ENCODE measurements at places on chromosomes 16 and 17.

DNA sequence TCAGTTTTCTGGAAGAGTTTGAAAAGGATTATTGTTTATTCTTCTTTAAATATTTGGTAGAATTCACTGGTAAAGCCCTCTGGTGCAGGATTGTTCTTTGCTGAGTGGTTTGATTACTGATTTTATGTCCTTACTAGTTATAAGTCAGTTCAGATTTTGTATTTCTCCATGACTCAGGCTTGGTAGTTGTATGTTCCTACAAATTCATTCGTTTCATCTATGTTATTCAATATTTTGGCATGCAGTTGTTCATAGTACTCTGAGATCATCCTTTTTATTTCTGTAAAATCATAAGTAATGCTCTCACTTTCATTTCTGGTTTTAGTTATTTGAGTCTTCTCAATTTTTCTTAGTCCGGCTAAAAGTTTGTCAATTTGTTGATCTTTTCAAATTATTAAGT is 58.1 kb upstream of the CRYM start:
- DNase-seq = no peak

DNA sequence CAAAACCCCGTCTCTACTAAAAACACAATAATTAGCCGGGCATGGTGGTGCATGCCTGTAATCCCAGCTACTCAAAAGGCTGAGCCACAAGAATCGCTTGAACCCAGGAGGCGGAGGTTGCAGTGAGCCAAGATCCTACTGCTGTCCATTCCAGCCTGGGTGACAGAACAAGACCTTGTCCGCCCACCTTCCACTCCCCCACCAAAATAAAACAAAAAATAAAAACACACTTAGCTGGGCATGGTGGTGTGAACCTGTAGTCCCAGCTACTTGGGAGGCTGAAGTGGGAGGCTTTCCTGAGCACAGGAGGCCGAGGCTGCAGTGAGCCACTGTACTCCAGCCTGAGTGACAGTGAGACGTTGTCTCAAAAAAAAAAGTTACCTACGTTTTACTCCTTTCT is 3.2 kb downstream of the PPM1E start:
- no peak for DNase-seq

DNA sequence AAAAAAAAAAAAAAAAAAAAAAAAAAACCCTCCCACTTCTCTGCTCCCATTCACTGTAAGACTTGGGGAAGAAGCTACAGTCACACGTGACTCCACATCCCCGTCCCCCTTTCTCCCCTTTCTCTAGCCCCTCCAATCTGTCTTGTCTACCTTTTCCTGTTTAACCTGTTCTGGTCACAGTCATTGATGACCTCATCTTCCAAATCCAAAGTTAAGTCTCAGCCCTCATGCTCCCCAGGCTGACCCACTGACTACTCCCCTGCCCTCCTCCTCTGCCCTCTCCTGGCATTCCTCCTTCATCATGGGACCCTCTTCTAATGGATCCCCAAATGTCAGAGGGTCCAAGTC is 1.6 kb upstream of the CDH5 start:
- no peak for DNase-seq

GRCh38 chr16:67260426-67261063 is 11.8 kb downstream of the SLC9A5 start:
- no peak for DNase-seq

DNA sequence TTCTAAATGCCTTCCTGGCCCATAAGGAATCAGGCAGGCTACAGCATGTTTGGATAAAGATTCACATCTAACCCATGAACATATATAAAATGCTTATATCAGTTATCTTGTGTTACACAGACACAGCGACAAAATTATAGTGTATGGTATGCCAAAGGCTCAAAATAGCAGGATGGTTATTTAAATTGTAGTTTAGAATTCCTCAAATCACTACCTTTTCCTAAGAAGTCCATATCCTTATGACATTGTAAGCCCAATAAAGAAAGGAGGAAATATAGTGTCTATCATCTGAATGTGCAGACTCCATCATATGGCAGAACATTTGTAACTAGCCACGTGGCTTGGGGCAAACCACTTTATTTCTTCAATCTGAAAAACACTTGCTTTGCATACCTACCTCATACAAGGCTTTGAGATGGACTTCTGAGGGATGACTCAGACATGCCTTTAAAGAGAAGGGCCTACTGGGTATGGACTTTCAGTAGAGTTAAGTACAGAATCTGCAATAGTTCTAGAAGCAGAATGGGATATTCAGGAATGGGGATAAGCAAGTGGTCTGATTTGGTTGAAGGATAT is 12.1 kb upstream of the DHX8 start:
- DNase-seq = no peak

- DNase-seq = no peak
Observed at GRCh38 chr17:19347323-19348080, 15.0 kb downstream of the B9D1 start.

DNA sequence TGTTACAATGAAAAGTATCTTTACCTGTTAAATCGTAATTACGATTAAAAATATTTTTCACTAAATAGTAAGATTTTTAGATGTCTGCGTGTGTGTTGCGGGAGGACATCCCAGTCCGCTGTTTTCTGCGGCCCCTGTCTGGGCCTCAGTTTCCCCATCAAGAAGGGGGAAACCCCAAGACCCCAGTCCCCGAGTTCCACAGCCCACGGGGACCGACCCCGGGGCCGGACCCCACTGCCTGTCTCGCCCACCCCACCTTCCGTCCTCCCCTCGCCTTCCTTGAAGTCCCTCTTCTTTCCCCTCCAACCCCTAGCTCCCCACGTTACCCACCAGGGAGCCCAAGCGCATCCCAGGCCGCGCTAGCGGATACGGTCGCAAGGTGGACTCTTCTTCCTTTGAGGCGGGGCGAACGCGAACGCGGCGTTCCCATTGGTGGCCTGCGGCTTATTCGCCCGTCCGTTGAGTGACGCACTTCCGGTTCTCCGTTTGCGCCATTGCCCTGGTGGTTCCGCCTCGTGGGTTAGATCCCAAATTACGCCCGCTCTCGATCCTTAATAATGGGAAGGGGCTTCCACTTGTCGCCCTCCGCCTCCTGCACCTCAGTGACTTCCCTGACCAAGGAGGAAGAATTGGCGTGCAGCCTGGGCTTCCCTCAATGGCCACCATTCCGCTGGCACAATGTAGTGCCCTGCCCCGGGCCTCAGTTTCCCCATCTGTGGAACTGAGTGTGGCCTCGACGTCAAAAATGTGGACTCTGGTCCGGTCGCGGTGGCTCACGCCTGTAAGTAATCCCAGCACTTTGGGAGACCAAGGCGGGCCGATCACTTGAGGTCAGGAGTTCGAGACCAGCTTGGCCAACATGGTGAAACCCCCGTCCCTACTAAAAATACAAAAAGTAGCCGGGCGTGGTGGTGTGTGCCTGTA is at the start of gene NSMCE1:
Gene NSMCE1 (minus strand): TSS at position 397 of the 924 bp plus-strand sequence. CDS start 11,202 bp downstream, outside the sequence.
- DNase-seq = peak; percentile 99

DNA sequence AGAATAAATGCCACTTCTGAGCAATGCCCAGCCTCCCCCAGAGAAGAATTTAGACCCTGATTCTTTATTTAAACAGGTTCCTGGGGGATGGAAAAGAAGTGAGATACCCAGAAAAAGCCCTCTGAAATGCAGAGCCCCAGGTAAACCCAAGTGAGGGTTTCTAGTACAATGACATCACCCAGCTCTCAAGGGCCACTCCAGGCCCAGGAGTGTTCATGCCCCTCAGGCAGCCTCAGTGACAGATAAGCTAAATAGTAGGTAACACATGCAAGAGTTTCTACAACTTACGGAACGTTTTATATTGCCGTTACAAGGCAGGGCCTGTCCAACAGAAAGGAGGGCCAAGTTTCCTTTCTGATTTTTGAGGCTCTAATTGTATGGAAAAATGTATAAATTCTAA is 683.7 kb upstream of the SALL1 start:
- no peak for DNase-seq

DNA sequence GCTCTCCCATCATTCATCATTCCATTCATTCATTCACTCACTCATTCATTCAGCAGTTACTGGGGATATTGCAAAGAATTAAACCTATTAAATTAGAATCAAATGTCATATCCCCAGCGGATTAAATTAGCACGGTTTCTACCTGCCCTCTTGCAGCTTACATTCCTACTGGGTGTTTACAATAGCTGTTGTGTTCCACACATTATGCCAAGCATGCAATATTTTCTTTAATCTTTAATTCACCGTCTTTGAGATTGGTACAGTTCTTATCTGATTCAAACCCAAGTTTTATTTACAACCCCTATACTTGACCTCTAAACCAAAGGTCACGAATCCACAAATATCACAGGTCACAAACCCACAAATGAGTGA is 727 bp upstream of the USP31 start:
- no peak for DNase-seq

DNA sequence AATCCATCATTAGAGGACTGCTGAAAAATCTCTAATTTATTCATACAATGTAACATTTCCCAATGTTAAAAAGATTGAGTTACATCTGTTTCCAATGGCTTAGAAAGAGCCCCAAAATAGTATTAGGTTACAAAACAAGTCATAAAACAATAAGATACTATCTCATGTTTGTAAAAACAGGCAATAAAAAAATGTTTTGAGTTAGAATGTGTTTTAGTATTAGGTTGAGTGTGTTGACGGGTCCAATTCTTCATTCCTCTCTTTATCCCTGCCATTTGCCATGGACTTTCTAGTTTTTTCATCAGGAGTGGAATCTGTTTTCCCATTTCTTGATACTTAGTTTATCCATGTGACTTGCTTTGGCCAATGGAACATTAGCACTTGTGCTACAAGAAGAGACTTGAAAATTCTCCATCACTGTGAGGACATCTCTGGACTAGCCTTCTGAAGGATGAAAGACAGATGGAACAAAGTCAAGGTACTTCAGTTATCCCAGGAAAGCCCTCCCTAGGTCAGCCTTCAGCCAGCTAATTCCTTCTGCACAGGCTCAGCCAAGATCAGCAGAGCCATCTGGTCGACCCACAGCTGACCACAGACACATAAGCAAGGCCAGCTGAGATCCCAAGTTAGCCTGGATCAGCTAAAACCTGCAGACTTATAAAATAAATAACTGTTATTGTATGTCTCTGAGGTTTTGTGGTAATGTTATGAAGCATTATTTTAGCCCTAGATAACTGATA is 83.3 kb downstream of the HS3ST3A1 start:
- DNase-seq = no peak

- DNase-seq = no peak
Observed at GRCh38 chr16:86211265-86211664, 299.1 kb upstream of the FOXF1 start.

DNA sequence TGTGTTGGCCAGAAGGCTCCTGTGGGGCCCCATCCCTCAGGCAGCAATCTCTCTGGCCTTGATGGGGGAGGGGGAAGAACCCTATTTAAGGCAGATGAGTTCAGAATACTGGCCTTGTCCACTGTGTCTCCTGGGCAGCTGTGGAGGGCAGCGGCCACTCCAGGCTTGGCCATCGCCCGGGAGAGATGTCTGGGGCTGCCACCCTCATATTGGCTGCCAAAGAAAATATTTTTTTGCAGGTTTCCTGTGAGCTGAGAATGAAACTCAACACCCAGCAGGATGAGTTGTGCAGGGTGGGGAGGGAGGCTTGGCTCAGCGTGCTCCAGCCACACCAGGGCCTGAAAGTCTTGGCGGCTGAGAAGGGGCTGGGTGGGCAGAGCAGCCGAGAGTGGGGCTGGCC is 14.4 kb upstream of the TIMP2 start:
- DNase-seq = no peak

All from Right ventricle myocardium superior (tissue), 1 donor.